Stimulated activated CD8-positive, alpha-beta memory T cell treated with anti-CD3 and anti-CD28 coated beads, Interleukin-7, amount 100 ng/mL, for 1 hour (primary cell): ENCODE measurements at places on chromosomes 16 and 17.

DNA sequence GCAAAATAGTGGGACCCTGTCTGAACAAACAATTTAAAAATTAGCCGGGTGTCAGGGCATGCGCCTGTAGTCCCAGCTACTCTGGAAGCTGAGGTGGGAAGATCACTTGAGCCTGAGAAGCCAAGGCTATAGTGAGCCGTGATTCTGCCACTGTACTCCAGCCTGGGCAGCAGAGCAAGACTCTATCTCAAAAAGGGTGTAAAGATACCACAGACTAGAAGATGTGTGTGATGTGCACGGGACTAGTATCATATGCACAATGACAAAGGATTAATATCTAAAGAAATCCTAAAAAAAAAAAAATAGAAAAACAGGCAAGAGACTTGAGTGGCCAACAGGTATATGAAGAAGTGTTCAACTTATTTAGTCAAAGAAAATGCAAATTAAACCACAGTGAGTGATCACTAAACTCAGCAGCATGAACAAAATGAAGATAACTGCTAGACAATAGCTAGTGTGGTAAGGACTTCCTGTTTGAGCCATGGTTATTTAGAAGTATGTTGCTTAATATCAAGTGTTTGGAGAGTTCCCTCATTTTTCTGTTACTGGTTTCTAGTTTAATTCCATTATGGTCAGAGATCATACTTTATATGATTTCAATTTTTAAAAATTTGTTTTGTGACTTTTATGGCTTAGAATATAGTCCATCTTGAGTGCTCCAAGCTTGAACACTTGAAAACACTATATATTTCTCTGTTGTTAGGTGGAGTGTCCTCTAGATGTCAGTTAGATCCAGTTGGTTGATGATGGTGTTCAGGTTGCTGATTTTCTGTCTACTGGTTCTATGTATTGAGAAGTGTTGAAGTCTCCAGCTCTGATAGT, 14.7 kb upstream of the SLX4 start:
- no peak for DNase-seq

GRCh38 chr17:78921437-78921971, 3.7 kb downstream of the TIMP2 start:
- no peak for DNase-seq

DNA sequence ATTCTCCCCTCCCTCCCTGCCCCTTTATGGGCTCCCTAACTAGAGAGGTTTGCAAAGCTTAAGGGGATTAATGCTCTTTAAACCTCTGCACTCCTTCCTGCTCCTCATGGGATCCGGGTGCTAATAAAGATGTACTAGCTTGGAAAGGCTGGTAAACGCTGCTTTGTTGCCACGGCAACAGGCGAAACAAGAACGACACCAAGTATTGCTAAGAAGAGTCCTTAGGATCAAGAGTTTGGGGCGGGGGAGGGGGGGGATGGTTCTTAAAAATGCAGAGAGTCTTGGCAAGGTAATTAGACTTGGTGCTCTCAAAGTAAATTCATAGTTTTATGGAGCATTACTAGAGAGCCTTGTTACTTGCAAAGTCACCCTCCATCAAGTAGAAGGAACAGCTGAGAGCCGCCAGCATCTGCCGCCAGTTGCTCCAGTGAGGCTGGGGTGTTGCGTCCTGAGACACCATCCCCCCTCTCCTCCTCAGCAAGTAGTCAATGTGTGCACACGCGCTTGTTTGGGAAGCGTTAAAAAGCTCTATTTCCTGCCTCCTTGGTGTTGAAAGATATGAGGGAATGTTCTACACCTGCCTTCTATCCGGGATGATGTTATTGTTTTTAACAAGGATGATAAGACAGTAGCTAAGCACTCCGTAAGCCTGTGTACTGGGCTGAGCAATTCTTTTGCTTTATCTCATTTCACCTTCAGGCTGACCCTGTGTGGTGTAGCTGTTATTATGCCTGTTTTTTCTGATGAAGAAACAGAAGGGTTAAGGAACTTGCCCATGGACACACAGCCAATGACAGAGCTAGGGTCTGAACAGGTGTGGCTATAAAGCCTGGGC, 190.9 kb downstream of the CCDC182 start:
- no peak for DNase-seq

- no peak for DNase-seq
These were observed 2.3 kb downstream of the C17orf58 start for GRCh38 chr17:67993998-67994361.

DNA sequence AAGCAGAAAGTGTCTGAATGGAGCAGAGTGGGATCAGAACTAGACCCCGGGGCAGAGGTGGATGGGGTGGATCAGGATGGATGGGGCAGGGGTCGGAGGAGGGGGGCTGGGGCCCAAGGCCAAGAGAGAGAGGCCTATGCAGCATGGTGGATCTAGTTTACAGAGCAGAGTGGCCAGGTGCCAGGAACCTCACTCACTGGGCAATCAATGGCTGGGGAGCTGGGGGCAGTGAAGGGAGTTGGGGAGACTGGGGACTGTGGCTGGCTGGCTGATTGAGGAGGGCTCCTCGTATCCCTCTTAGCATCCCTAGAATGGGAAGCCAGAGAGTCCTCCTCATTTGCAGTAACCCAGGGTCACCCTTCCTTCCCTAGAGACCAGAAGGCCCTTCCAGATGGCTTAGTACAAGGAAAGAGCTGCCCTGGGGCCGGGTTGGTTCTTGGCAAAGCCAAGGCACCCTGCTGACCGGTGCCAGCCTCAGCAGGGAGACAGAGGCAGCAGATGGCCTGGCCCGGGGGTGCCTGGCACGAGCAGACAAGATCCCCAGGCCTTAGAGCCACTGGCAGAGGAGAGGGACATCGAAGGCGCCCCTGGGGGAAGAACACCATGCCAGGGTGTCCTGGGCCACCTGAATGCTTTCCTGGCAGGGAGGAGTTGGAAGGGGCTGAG, 36.8 kb downstream of the SRCIN1 start:
- DNase-seq = no peak

DNA sequence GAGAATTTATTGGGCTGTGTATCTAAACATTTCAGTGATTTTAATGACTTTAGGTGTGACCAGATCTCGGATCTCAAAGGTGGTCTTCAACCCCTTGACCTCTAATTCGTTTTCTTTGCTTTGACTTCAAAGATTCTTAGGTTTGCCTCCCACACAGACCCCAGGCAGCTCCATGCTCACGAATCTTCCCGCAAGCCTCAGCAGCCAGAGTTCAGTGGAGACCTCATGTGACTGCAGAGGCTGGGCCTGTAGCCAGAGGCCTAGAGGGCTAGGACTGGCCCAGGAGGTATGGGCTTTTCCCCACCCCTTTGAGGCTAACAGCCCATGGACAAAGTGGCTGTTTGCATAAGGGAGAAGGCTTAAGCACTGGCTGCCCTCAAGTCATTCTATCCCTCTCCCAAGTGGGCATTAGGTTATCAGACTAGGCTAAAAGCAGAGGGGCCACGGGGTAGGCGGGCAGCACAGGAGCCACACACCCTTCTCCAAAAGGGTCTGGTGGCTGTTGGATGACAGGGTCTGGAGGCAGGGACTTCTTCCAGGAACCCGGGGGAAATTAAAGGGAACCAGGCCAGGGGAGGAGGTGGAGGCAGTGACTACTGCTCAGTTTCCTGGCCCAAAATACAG, 3.0 kb downstream of the HIRIP3 start:
- no peak for DNase-seq
